Stimulated activated CD4-positive, alpha-beta T cell treated with anti-CD3 and anti-CD28 coated beads, Interleukin-1b, Interleukin-23, amount 100 ng/mL, for 24 hours (primary cell): ENCODE measurements at places on chromosomes 11 and 22.

GRCh38 chr11:99534812-99535211, 514.1 kb downstream of the CNTN5 start:
- no peak for DNase-seq

DNA sequence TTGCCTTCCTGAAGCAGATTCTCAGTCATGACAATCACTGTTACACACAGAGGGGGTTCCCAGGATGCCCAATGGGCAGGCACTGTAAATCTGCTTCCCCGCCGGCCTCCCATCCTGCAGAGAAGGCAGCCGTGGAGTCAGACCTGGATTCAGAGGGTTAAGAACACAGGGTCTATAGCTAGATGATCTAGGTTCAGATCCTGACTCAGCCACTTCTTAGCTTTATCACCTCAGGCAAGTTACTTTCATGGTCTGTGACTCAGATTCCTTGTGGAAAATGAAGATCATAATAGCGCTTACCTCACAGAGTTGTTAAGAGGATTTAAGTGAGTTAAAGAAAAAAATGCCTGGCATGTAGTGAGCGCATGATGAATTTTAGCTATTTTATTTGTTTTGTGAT, 95.9 kb downstream of the TIMP3 start:
- DNase-seq, result no peak

DNA sequence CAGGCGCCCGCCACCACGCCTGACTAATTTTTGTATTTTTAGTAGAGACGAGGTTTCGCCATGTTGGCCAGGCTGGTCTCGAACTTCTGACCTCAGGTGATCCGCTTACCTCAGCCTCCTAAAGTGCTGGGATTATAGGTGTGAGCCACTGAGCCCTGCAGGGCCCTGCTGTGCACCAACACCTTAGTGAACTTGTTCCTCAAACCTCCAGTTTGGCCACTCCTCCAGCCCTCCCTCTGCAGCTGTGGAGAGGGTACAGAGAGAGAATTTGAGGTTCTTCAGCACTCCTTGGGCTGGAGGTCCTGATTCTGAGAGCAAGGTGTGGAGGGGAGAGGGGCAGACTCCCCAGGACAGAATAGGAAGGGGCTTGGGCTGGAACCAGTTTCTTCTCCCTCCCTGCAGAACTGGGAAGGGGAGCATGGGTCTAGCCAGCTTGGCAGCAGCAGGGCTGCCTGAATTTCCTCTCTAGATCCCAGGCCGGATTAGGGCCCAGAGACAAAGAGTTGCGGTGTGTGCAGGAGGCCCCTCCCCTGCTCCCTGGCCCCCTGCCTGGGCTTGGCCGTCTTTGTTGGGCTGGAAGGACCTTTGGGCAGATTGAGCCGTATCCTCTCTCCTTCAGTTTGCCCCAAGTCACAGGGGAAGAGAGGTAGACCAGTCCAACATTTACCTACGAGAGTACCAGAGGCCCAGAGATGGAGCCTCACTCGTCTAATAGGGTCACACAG, 2.3 kb upstream of the PEX16 start:
- no peak for DNase-seq

- DNase-seq, result peak; percentile 59
These were observed 91.0 kb downstream of the FEZ1 start for GRCh38 chr11:125404811-125405790.
